ENCODE measurements at places on chromosomes 2 and 18.
A peak's percentile ranks its signal among the peaks of the same experiment; 100 is the strongest.

GRCh38 chr2:20585710-20586594 lies 64.9 kb downstream of the HS1BP3 start:
- no peak for DNase-seq

DNA sequence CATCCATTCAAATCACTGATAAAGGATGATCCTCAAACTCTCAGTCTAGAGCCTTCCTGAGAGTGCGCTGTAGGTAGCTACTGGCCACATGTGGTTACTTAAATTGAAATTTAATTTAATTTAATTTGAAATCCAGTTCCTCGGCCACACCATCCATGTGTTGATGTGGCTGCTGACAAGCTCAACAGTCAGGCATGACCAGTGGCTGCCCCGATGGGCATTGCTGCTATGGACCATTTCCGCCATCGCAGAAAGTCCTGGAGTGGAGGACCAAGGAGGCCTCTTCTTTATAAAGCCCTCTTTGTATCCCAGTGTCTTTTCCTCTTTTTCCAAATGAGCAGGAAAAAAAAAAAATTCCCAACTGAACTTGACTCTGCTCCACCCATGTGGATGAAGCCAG lies 100.6 kb downstream of the HDAC4 start:
- no peak for DNase-seq

DNA sequence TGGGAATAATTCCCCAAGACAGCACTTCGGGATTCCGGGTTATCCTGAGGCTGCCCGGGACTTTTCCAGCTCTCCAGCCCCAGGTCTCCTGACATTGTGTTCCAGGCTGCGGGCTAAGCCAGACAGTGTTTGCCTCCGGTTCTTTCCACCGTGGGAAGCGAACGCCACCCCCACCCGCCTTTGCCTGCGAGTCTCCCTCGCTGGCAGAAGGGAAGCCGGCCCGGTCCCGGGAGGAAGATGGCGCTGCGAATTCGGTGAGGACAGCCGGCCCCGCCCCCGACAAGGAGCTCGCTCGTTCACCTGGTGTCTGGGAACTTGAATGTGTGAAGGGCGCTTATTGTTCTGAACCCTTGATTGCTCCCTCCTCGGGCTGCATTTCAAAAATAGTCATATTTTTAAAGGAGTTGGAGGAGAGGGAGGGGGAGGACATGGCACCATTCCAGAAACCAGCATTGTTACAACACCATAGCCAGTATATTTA lies 2.9 kb downstream of the LRATD1 start:
- DNase-seq, result peak; percentile 36

GRCh38 chr2:40062381-40062780 lies 283.3 kb upstream of the THUMPD2 start:
- DNase-seq, result no peak

DNA sequence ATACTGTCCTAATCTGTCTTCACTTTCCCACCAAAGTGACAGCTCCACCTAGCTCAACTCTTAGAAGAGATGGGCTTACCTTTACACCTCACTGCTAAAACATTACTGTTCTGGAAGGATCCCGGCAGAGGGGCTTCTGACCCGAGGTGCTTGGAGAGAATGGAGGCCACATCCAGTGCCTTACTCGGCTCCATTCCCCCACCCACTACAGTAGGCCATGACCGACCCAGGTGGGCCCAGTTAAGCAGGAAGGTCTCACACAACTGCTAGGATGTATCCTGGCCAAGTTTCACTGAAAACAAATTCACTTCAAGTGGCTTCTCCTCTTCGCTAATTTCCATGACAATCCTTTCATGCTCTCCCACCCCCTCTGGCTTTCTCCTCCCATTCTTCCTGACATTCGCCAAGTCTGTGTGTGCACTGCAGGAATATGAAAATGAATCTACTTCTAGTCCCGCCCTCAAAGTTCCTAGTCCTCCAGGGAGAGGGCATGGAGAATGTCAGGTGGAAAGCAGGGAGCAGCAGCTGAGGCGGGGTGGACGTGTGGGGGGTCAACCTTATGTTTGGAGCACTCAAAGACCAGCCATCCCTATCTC lies 11.8 kb downstream of the WIPF1 start:
- DNase-seq, result no peak

DNA sequence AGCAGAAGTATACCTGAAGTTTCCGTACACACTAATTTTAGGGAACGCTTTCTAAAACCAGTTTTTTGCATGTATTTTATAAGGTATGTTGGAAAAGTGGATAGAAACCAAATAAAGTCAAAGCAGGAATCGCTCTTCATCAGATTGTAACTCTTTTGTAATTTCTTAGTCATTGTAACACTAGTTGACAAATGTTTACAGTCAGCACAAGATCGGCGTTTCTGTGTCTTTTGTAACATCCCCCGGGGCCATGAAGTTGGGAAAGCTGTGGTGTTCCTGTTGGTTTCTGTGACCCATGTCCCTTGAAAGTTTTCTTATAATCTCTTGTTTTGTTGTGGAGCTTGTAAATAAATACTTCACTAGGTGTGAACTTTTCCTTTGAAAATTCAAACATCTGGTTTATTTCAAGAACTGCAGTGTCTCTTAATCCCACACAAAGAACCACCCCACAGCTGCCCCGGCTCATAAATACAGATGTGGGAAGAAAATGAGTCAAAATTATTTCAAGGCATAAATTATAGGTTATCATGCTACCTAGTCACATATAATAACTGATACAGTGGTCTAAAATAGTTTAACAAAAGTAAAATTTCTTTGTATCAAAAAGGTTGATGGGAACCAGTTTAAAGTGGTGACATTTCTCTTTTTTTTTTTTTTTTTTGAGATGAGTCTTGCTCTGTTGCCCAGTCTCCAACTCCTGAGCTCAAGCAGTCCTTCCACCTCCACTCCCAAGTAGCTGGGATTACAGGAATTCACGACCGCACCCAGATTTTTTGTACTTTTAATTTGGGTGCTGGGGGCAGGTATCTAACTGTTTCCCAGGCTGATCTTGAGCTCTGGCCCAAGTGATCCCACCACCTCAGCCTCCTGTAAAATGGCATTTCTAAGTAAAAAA lies 751 bp upstream of the NMI start:
- DNase-seq, result peak; percentile 35

DNA sequence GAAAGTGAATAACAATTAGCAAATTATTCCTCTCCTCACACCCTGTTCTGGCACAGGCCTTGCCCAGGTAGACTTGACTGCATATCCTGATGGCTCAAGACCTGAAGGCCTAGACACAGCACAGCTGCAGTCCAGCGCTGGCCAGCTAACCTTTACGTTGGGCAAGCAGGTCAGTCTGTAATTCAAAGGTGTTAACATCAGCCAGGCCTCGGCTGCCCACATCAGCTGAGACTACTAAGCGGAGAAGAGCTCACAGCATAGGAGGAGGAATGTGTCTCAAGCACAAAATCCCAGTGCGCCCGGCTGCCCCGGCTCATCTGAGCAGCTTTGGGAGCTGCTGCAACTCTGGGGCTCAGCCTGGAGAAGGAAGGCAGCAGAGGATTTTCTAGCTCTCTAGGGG lies 33.5 kb upstream of the OTOF start:
- no peak for DNase-seq

DNA sequence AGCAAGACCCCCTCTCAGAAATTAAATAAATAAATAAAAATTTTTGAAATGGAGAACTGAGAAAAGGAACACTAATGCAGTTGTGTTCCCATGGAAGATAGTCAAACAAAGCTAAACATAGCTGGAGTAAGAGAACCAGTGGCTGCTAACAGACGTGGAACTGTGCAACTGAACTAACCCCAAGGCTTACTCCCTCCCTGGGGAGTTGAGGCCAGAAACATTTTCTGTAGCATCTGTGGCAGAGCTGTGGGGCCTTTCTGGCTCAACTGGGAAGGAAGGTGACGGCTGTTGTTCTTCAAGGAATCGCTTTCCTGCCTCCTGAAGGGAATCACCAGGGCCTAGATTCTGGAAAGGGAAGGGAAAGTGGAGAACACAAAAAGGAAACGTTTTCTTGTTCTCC lies 53.9 kb upstream of the B3GNT2 start:
- DNase-seq, result no peak

DNA sequence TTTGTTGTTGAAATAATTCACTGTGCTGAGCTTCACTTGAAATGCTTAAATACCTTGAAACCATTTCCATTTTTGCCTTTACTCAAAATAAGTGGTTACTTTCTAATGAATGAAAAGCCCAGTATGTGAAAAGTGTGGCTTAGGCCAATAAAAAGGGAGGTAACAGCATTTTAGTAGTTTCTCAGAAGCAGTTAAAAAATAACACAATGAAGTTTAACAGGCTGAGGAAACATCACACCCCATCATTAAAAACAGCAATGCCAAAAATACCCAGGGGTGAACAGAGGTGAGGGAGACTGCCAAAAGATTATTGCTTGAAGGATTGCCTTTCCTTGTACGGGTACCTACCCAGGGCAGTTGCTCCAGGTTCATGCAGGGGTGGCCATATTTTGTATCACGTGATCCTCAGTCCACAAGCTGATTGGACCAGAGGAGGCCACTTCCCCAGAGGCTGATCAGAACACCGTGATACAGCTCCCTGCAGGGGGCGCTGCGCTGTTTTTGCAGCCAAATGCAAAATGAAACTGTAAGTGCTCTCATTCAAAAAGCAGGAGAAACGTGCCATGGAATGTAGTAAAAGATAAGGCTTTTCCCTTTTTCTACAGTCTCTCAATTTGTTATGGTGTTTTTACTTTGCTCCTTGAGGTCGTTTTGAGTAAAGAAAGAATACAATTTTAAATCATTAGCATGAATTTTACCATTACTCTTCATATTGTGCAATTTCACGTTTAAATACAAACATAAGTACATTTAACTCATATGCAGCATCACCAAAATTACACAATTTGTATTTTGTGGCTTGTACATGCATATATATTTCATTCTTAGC lies 70.2 kb upstream of the SH3BP4 start:
- peak; percentile 74 for DNase-seq

- no peak for DNase-seq
These were observed 36.4 kb downstream of the CFAP221 start for GRCh38 chr2:119580550-119581072.

DNA sequence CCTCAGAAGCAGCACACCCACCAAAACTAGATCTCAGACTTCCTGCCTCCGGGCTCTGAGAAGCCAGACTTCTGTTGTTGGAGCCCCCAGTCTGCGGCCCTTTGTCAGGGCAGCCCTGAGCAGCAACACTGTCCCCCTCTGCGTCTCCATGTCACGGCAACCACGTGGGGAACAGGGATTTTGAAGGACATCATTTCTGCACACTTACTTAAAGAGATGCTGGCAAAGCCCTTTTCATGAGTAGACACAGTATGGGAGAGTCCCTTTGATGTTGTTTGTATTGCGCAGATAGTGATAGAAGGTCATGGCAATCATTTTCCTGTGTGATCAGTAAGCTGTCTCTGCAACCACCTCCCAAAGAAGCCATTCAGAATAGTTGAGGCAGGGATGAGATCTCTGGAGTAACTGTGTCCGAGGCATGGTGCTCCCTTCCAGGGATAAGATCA lies 69.1 kb upstream of the ID2 start:
- no peak for DNase-seq

DNA sequence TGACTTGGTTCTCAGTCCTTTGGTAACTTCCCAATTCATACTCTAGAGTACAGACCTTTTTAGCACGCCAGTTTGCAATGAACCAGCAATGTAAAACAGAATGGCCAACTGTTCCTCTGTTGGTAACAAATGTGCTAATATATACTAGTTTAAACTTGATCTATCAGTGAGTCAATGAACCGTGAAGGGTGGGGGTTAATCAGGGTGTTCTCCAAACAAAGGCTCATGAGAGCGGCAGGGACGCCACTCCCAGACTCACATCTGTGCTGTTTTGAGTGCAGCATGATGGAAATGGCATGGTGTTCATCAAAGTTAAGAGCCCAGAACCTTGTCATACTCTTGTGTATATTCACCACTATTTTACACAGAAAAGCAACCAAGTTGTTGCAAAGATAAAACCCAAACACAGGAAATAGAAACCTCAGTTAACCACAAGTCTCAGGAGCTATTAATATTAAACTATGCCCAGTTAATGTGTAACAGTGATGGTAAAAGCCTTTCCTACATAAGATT lies 70.3 kb downstream of the CERKL start:
- no peak for DNase-seq

- peak; percentile 9 for DNase-seq
These were observed 27.2 kb upstream of the COBLL1 start for GRCh38 chr2:164868563-164869419.

DNA sequence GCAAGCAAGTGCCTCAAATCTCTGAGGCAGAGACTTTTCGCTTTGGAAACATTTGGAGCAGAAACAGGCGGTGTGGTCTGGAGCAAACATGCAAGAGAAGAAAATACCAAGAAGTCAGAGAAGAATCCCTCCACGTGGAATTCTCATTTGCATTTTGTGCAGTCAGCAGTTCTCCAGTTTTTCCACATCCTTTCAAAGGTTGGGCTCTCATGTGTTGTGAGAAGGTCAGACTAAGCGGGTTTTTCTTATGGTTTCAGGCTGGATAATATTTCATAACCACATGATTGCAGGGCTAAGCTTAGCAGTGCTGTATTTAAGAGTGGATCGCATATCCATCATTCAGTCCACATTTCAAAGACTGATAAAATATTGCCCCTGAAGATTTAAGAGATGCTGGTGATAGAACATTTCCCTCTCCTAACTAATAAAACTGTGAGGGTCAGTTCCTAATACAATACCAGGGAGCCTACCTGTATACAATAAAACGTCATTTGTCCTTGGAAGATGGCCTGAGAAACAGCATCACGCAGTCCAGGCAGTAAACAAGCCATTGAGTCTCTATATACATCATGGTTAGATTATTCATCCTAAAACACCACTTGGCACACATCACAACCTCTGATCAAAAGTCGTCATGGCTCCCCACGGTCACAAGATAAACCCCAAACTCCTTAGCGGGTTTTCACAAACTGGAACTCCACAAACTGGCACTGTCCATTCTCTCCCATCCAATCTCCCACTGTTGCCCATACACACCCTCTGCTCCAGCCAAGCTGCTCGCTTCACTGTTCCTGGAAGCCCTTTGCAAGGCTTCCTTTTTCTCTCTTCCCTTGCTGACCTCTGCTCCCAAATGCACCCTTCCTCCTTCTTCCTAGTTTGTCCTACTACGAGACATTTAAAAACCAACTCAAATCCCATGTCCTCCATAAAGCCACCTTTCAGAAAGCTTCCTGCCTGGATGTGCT lies 31.5 kb downstream of the ANKRD44 start:
- DNase-seq, result no peak

- DNase-seq, result no peak
These were observed 395.1 kb upstream of the CDH19 start for GRCh38 chr18:66999003-66999402.

DNA sequence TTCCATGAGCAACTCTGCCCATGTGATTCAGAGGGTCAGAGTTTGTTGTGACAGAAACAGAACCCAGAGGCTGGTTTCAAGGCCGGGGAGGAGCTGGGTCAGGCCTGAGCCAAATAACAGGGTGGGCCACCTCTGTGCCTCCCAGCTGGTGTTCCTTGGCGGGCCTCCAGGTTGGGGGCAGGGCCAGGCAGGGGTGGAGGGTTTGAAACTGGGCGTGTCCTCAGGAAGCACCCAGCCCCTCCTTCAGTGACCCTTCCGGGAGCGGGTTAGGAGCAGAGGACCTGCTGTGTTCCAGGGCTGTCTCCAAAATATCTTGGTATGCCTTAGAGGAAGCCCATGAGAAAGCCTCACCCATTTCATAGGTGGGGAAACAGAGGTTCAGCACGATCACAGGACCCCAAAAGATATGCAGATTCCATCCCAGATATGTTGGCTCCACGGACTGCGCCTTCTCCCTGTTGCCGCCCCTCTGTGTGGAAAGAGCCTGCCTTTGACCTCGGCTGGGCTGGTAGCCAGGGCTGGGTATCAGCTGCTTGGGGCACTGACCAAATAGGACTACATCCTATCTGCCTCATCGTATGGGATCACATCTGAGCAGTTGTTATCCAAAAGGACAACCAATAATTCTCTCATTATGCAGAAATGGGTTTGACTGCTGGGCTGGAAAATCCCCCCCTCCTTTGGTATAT lies 74.8 kb upstream of the GLI2 start:
- DNase-seq, result no peak
